NCI-H2081 (cell line): ENCODE measurements at places on chromosomes 5 and 9.

GRCh38 chr9:126109575-126109974 is 217.1 kb upstream of the MVB12B start:
- no peak for DNase-seq

DNA sequence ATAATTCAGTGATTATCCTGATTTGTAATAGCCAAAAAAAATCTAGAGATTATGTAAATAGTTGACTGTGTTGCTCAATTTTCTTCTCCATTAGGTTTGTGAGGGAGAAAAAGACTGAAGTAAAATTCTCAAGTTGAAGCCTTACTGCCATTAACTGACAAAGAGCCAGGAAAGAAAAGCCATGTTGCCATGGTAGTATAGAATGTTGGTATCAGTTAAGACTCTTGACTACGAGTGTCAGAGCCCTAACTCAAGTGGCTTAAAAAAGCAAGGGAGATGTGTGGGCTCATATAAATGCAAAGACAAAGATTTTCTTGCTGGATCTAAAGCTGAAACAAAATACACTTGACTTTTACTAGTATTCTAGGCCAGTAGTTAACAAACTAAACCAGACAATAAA is 571.7 kb downstream of the KCTD16 start:
- no peak for DNase-seq

GRCh38 chr5:82749461-82749820 is 327.8 kb downstream of the TMEM167A start:
- no peak for DNase-seq

GRCh38 chr5:155750101-155750500 is 576.9 kb upstream of the SGCD start:
- no peak for DNase-seq
